Activated CD4-positive, alpha-beta T cell treated with anti-CD3 and anti-CD28 coated beads for 24 hours (primary cell): ENCODE measurements at places on chromosomes 12 and 14.
A peak's percentile ranks its signal among the peaks of the same experiment; 100 is the strongest.

GRCh38 chr12:46443594-46444263 is 71.2 kb upstream of the SLC38A2 start:
- DNase-seq: no peak

GRCh38 chr14:74645756-74646470 is 33.9 kb upstream of the LTBP2 start:
- no peak for DNase-seq

- DNase-seq: no peak
These were observed 585 bp upstream of the DYRK2 start for GRCh38 chr12:67647799-67648520.

GRCh38 chr12:105574056-105574715 is 243.7 kb downstream of the C12orf75 start:
- no peak for DNase-seq

GRCh38 chr14:89349171-89350008 is 67.6 kb downstream of the FOXN3 start:
- no peak for DNase-seq

DNA sequence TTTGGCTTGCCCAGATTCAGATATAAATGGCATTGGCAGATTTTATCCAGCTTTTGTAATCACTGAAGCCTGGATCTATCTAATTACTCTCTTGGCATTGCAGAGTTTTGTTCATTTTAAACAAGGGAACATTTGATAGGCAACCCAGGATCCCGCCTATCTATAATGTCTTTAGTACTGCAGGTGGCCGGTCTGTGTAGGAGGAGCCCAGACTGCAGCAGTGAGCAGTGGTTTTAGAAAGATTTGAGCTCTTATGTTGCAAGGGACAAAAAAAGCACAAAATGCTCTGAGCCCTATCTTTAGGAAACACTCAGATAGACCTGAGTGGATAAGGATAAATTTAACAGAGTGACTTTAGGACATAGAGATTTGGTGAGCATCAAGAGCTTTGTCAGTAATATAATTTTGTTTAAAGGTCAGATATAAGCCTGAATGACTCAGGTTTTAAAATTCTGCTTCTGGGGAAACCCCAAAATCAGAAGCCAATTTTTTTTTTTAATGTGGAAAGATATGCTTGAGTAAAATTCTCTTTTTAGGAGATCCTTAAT is 165.5 kb downstream of the SLC5A8 start:
- no peak for DNase-seq

DNA sequence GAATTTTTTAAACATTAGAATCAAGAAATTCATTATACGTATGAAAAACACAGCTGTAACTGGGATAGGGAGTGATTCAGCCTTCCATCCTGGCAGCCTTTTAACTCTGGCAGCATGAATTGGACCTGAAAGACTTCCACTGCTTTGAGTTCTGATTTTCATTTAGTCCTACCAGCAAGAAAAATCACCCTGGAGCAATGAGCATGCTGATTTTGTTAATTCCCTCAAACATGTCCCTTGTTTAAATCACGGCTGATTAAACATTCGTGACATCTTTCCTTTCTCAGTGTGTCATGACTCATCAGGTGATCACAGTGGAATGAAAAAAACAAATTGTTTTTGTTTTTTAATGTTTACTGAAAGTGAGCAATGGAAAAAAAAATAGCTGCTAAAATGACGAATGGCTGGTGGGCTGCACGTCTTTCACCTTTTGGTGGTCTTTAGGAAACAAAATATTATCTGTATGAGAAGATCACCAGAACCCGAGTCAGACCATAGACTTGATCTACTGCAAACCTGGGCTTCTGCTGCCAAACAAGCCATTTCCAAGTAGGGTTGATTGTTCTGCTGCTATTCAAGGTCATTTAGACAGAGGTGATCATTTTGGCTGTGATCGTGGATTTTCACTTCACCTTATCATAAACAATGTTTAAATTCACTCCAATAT is 67.0 kb upstream of the CAND1 start:
- no peak for DNase-seq

DNA sequence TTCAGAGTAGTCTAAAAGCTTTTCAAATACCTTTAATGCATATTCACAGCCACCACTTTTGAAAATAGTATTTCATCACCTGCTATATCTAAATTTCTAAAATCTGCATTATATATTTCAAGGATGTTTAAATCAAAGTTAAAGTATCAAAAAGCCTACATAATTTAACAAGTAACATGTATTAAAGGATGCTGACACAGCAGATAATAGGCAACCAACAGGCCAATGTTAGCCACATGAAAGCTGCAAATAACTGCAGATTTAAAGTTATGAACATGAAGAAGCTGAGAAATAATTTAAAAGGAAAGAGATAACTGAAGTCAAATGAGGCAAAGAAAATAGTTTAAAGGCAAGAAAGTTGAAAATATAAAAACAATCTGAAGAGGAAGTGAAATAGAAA is 39.8 kb upstream of the NELL2 start:
- no peak for DNase-seq

DNA sequence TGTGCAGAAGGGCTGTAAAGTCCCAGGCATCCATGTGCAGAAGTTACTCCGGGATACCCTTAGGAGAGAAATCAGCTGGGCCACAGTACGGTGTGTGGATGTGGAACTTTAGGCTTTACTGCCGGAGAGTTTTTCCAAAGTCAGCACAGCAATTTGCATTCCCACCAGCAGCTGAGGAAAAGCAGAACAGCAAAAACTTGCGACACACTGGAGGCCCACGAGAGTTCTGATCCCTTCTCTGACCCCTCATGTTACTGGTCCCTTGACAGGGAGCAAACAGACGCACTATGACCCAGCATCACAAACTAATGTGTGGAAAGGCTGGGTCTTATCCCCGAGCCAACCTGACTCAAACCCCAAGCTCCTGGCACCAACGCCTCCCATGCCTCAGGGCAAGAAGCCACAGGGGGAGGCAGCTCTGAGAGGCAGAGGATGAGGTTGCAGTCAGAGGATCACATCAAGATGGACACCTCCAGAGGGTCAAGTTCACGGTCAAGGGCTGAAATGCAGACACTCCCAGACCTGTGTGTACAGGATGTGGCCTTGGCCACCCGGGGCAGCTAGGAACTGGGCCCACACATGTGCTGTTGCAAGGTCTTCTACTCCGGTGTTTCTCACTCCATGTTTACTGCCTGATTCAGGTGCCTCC is 38.6 kb downstream of the CCDC88C start:
- no peak for DNase-seq

DNA sequence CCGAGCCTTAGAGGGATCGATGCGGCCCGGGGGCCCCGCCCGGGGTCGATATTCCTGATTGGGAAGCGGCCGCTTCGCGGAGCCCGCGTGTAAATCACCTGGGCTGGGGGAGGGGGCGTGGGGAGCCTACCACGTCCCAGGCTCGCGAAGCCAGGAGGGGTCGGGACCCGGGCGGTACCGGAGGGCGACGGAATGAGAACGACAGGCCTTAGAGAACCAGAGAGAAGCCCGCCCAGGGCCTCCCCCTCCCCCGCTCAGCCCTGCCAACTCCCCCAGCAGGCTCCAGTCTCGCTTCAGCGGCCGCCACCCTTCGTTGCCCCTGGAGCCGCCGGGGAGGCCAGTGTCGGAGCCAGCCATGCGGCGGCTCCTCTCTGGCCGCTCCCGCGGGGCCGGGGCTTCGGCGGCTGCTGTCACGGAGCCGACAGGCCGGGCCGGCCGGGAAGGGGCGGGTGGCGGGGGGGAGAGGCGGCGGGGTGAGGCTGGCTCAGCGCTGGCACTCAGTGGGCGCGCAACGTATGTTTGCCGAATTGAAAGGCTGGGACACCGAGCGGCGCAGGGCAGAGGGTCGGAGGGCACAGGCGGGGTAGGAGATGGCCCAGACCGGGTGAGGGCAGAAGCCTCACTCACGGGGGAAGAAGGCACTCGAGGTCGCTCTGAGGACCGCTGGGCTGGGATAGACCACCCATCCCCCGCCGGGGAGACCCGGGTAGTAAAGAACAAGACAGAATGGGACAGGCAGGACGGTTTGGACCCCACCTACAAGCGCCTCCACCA is 1.4 kb upstream of the DNAJC22 start:
- DNase-seq: no peak

DNA sequence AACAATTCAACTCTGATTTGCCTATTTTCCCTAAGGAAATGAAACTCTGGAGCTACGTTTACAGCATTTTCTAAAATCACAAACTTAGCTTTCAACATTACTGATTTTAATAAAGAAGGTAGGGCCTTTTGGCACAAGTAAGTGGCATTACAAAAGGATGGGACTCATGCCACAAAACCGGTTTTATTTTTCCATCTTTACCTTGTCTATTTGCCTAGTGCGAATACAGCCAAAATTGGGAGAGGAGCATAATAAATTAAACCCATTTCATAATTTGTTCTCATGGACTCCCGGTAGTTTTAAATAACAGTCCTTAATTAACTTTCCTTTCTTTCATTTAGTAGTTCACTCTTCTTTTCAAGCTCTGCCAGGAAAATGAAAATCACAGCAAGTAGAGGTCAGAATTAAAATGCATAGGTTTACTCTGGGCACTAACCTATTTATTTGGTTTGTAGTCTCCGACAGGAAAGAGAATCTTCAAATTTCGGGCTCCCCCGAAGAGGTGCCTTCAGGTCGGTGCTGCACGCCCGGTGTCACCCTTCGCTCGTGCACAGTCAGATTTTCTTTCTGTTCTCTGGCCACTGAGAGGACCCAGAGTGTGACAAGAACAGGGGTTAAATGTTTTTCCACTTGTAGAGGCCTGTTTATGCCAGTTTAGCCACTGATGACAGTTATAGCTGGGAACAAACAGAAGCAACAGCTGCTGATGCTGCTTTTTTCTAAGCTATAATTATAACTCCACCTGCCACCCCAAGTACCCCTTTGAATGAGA is at the start of gene BEST3:
TSS of gene BEST3 (minus strand) at position 535 of the 772 bp plus-strand sequence. CDS start 1,505 bp downstream, outside the sequence.
- DNase-seq: no peak

- DNase-seq: no peak
These were observed 2.7 kb upstream of the CNTN1 start for GRCh38 chr12:40689576-40689975.

GRCh38 chr12:121930862-121931261 is 12.5 kb downstream of the CFAP251 start:
- no peak for DNase-seq

- DNase-seq: peak; percentile 66
These were observed 89.0 kb downstream of the SCARB1 start for GRCh38 chr12:124774462-124775167.

DNA sequence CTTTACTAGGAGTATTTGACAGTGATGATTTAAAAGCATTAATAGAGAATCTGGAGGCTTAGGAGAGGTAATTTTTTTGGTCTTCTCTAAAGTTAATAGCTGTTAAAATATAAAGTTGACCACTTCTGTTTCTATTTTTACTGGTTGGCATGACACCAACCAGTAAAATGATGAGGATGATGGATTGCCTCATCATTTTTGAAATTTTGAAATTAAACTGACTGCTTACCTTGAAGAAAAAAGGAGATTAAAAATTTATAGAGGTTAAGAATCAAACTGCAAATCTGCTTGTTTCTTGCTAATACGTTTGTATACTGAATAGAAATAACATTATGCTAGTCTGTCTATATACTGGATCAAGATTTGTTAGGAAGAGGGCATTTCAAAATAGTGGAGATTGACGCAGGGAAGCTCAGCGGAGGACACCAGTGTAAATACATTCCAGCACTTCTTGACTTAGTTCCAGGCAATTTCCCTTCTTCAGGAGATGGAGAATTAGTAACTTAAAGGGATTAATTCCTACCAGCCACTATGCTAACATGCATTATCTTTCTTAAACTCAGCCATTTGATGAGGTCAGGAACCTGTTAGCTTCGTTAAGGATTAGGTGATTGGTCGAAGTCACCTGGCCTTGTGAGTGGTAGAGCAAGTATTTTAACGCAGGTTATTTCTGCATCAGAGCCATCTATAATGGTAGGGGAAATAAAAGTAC is 3.6 kb downstream of the EID3 start:
- DNase-seq: no peak

DNA sequence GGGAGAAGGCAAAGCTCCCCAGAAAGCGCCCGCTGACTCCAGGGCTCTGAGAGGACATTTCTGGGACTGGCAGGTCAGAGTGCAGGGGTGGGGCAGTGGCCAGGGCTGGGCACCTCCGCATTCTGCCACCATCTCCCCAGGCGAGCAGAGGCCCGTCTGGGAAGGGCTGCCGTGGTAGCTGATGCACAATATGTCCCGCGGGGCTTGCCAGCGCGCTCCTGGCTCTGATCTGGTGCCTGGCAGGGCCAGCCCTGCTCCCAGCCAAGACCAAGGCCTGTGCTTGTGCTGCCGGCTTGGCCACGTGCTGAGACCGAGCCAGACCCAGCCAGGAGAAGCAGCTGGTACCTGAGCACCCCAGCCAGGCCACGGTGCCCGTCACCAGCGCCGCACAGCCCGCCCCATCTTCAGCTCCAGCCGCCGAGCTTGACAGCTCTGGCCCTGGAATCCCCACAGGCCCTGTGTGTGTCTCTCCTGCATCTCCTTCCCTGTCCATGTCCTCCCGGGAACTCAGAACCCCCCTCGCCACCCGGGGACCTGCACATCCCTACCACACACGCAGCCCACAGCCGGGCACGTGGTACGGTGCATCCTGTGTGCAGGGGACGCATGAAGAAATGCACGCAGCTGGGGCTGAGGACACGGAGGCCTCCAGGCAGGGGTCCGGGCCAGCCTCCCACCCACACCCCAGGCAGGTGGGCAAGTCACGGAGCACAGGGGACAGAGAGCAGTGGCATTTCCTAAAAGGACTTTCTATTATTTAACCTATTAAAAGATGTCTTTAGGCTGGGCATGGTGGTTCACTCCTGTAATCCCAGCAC is 68.6 kb upstream of the C14orf180 start:
- DNase-seq: no peak

- DNase-seq: no peak
These were observed 15.3 kb downstream of the PDE3A start for GRCh38 chr12:20383612-20384011.

DNA sequence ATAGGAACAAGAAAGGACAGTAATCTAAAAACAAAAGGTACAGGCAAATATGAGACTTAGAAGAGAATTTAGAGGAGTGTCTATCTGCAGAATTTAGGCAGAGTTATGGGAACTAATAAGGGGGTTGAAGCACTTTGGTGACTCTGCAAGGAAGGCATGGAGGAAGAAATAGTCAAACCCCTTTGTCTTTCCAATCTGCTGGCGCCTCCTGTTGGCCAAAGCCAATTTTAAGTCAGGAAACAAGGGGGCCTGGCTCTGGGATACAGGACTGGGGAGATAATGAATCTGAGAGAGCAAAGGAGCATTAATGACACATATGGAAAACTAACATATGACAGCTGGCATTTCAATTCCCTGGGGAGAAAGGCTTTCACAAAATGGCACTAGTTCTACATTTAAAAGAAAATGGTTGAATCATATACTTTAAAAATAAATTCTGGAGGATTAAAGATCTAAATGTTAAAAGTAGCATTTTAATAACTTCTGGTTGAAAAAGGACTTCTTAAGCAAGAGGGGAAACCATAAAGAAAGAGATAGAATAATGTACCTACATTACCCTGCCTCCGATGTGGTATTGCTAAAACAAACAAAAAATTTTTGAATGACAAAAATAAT is 48.5 kb upstream of the CSRP2 start:
- peak; percentile 18 for DNase-seq

DNA sequence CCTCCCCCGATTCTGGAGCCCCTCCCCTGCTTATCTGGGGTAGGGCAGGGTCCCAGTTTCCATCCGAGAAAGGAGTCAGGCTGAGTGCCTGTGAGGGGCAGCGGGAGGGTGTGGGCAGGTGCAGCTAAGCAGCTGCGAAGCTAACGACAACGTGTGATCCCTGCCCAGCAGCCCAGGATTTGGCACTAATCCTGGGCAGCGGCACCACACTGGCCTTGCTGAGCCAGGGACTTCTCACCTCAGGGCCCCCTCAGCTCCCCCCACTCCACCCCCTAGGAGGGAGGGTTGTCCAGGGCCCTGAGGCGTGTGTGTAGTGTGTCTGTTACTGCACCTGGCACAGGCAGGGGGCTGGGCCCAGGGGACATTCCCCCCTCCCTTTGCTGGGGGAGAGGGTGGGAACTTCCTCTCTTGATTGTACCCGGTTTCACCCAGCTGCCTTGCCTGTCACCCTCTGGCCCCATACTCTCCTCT is 1.8 kb downstream of the SMIM41 start:
- DNase-seq: no peak
